ENCODE measurements at places on chromosomes 11 and 22. TPM values are rescaled to one million over a fixed set of nuclear protein-coding genes. Genes with fewer than 3 reads are reported as not detected.

PGR gene
- total RNA-seq: 2.5 TPM

PATE2 gene
- total RNA-seq: not detected

CST6 gene
- 0.80 TPM for total RNA-seq

GRCh38 chr22:36447632-36448031, 33.8 kb downstream of the TXN2 start:
- no peak for DNase-seq

GRCh38 chr11:62540804-62541701, 5.6 kb downstream of the AHNAK start:
- DNase-seq: no peak

All from sciatic nerve (tissue), 2 donors.